ENCODE measurements at places on chromosomes 1 and 21.

DNA sequence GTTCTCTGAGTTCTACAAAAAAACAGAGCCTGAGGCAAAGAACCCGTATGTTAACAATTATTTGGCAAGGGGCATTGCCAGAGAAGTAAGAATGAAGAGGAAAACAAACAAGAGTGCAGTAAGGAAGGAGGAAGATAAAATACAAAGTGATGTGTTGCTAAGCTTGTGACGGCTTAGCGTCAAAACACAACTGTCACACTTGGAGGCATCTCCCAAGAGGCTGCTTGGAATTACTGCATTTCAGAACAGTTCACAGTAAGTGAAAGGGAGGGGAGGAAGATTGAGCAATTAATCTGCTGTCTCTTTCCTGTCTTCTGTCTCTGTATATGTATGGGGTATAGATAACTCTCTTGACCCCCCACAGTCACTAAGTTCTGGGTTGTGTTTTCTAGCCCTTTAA lies 1017.0 kb upstream of the TMPRSS15 start:
- DNase-seq: no peak

DNA sequence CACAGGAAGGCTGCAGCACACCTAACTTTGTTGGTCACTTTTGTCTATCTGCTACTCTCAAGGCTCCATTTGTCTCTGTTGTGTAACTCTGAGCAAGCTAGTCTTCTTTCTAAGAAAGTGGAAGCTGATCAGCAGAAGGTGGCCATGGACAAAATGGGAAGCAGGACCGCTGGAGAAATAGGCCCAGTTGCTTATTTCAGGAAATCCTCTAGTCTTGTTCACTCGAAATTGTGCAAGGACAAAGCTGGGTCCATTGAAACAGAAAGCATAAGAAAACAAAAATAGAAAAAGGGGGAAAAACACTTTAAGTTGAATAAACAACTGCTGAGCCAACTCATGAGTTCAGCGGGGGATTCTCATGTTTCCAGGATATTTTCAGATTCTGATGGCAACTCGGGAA lies 150.1 kb downstream of the PBX1 start:
- DNase-seq: no peak

DNA sequence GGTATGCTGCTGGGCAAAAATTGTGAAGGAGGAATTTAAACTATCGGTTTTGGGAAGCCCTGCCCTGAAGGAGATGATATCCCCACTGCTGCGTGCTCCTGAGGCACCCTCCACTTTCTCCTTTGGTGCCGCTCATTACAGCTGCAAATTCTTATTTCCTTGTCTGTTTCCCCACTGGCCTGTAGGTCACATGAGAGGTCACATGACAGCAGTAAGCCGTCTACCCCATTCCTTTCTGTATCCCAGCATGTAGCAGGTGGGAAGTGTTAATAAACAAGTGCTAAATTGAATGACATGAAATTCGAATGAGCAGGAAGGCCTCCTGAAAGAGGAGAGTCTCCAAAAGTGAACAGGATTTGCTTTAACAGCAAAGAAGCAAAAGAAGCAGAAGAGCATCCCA lies 58.7 kb downstream of the GRIK3 start:
- no peak for DNase-seq

- no peak for DNase-seq
Measured at GRCh38 chr21:37582590-37582989, 216.0 kb downstream of the DYRK1A start.

- DNase-seq: no peak
Measured at GRCh38 chr1:210618369-210618768, 289.7 kb downstream of the HHAT start.

DNA sequence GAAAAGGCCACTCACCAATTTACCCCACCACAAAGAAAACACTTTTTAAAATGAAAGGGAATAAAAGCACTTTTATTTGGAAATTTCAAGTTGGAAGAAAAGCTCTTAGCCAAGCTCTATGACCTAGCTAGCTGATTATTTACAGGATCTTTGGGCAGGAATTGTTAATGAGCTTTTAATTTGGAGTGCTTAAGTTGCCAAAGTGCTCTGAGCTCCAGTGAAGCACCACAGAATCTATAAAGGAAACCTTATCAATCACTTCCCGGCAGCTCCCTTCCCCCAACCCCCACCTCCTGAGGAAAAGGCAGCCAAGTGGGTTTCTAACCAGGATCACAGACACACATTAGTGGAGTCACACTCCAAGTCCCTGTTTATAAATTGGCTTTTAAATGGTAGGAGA lies 1.5 kb downstream of the ERI3 start:
- no peak for DNase-seq

- no peak for DNase-seq
Measured at GRCh38 chr1:220817907-220818306, 31.2 kb downstream of the MTARC1 start.

DNA sequence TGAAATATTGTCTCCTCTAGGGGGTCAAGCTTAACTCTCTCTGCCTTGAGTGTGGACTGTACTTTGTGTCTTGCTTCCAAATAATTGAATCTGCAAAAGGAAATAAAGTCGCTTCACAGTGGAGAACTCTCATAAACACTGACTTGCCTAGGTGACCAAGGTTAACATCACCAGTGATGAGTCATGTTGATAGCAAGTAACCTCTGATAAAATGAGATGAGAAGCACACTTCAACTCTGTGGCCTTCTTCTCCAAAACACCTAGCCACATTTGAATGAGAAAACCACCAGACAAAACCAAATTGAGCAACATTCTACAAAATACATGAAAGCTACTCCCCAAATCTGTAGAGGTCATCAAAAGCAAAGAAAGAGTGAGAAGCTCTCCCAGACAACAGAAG lies 37.6 kb downstream of the PDE4B start:
- no peak for DNase-seq

GRCh38 chr1:203661572-203661971 lies 34.9 kb downstream of the ATP2B4 start:
- no peak for DNase-seq
